Subcutaneous preadipocyte (primary cell): ENCODE measurements at places on chromosomes 1 and 21. TPM values are rescaled to one million over a fixed set of nuclear protein-coding genes. Genes with fewer than 3 reads are reported as not detected.

The DCLRE1B gene
- 5.9 and 9.0 TPM in 2 replicates for total RNA-seq

The C21orf91 gene
- total RNA-seq: 7.7 and 9.6 TPM in 2 replicates

The KRTAP12-2 gene
- total RNA-seq: not detected in 2 replicates

The VWA5B1 gene
- not detected in 2 replicates for total RNA-seq

The PLD5 gene
- total RNA-seq: not detected in 2 replicates

The C1orf185 gene
- total RNA-seq: not detected in 2 replicates

The DDAH1 gene
- total RNA-seq: 70.9 and 76.6 TPM in 2 replicates

The HSD11B1 gene
- 1.2 and 16.5 TPM in 2 replicates for total RNA-seq

The C2CD4D gene
- not detected in 2 replicates for total RNA-seq

The PIP5K1A gene
- total RNA-seq: 37.8 and 64.1 TPM in 2 replicates

The AJAP1 gene
- under 0.01 TPM in 2 replicates for total RNA-seq

The GJA4 gene
- total RNA-seq: not detected in 2 replicates

The TINAGL1 gene
- 0.37 and 0.39 TPM in 2 replicates for total RNA-seq

The UTS2 gene
- under 0.01 TPM in 1 of 2 replicates, not detected in the other for total RNA-seq

The CLCA1 gene
- not detected in 2 replicates for total RNA-seq

The TRABD2B gene
- total RNA-seq: under 0.01 and 0.20 TPM in 2 replicates

The C8A gene
- total RNA-seq: not detected in 2 replicates

The TPTE gene
- not detected in 2 replicates for total RNA-seq

The FAM72A gene
- total RNA-seq: 2.2 and 4.3 TPM in 2 replicates

The GJA8 gene
- not detected in 2 replicates for total RNA-seq

The TSPEAR gene
- total RNA-seq: not detected in 2 replicates

The NFIA gene
- 16.5 and 24.2 TPM in 2 replicates for total RNA-seq

The HUNK gene
- under 0.01 and 0.37 TPM in 2 replicates for total RNA-seq

The RNU1-4 gene
- total RNA-seq: under 0.01 TPM in 2 replicates

The CENPS gene
- 13.2 and 14.9 TPM in 2 replicates for total RNA-seq

The F13B gene
- not detected in 2 replicates for total RNA-seq

The TCHH gene
- total RNA-seq: under 0.01 TPM in 2 replicates

The TFF2 gene
- not detected in 2 replicates for total RNA-seq

The CHODL gene
- total RNA-seq: under 0.01 TPM in 1 of 2 replicates, not detected in the other

The VWA1 gene
- 0.73 and 2.2 TPM in 2 replicates for total RNA-seq

The CAPN8 gene
- under 0.01 TPM in 1 of 2 replicates, not detected in the other for total RNA-seq

The SELL gene
- under 0.01 TPM in 1 of 2 replicates, not detected in the other for total RNA-seq

The ATP6V1G3 gene
- not detected in 2 replicates for total RNA-seq

The LCE1C gene
- total RNA-seq: not detected in 2 replicates

The MAB21L3 gene
- total RNA-seq: under 0.01 and 0.37 TPM in 2 replicates
